NCI-H510A (cell line): ENCODE measurements at places on chromosomes 3 and 15.

GRCh38 chr15:38623744-38624143, 59.1 kb upstream of the RASGRP1 start:
- DNase-seq = no peak

- no peak for DNase-seq
Measured at GRCh38 chr15:70374096-70374495, 276.4 kb upstream of the TLE3 start.

DNA sequence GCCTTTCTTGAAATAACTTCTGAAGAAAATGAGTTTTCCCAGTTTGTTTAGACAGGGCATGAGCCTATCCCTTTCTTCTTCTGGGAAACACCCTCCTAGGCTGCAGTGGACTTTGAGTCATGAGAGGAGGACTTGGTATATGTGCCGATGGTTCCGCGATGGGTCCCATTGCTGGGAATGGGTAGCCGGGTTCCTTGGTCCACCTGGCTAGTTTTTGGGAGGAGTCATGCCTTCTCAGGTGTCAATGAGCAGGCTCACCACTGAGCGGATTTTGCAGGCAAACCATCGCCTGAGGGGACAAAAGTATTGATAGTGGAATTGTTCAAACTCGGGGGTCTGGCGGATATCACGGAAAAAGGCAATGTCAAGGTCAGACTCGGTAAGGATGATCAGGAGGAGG, 46.8 kb downstream of the WDR76 start:
- no peak for DNase-seq

DNA sequence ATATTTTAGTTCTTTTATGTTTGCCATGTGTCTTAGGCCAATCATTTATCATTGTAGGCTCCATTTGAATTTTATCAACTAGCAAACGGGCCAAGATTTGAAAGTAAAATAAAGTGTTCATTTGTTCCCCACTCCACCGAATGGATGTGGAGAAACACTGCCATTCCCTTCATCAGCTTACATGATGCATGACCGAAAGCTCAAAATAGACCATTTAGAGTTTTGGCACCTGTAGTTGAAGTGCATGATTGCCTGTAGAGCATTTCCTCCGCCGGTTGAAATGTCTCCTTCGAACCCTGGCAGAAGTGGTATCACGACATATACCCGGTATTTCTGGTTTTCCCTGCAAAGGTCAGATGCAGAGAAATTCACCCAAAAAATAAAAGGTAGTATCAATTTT, 165.6 kb downstream of the PLD1 start:
- DNase-seq = no peak

DNA sequence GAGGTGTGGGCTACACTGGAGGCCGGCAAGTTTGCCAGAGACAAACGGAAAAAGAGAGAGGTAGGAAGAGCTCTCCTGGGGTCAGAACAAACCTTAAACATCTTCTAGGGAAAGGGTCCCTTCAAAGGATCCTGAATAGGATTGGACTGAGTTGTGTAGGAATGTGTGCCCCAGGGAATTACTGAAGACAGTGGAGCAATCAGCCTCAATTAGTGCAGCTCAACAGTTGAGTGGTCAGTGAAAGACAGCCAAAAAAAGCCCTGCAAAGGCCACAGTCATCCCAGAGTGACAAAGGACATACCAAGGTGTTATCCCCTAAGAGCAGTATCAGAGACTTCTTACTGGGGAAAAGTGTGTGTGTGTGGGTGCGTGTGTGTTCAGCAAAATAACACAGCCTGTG, 70.3 kb downstream of the NUP210 start:
- no peak for DNase-seq

DNA sequence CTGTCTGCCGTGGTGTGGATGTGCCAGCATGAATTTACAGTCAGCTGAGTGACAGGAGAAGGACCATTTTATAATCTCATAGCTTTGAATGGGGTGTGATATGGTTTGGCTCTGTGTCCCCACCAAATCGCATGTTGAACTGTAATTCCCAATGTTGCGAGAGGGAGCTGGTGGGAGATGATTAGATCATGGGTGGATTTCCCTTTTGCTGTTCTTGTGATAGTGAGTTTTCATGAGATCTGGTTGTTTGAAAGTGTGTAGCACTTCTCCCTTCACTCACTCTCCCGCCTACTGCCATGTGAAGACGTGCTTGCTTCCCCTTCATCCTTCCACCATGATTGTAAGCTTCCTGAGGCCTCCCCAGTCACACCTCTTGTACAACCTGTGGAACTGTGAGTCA, 111.9 kb upstream of the CHD2 start:
- DNase-seq = no peak
